ENCODE measurements at places on chromosomes 1 and 21. TPM values are rescaled to one million over a fixed set of nuclear protein-coding genes. Genes with fewer than 3 reads are reported as not detected.

NES gene
- 0.05 TPM for total RNA-seq

MYOC gene
- not detected for total RNA-seq

ITLN2 gene
- not detected for total RNA-seq

AIRE gene
- total RNA-seq = 0.24 TPM

CRTC2 gene
- total RNA-seq = 157 TPM

ARMH1 gene
- total RNA-seq = 11.4 TPM

PIK3C2B gene
- 90.3 TPM for total RNA-seq

TAS1R1 gene
- total RNA-seq = not detected

ZNF593OS gene
- total RNA-seq = not detected

OLFML2B gene
- total RNA-seq = 0.12 TPM

MIXL1 gene
- 1.7 TPM for total RNA-seq

SPRR4 gene
- total RNA-seq = not detected

LYPD8 gene
- total RNA-seq = not detected

SPRR2A gene
- not detected for total RNA-seq

S100A12 gene
- total RNA-seq = not detected

NHLH1 gene
- total RNA-seq = 0.39 TPM

DMAP1 gene
- total RNA-seq = 88.5 TPM

PIGC gene
- 28.8 TPM for total RNA-seq

ADAMTSL4 gene
- total RNA-seq = 0.34 TPM

TRIM63 gene
- total RNA-seq = not detected

ATXN7L2 gene
- 10.1 TPM for total RNA-seq

ST7L gene
- total RNA-seq = 21.9 TPM

SMPDL3B gene
- not detected for total RNA-seq

SMCP gene
- total RNA-seq = not detected

SMYD3 gene
- 37.2 TPM for total RNA-seq

MATN1 gene
- total RNA-seq = 3.2 TPM

ADAM30 gene
- total RNA-seq = not detected

TMPRSS2 gene
- not detected for total RNA-seq

RGS4 gene
- not detected for total RNA-seq

HHAT gene
- total RNA-seq = 28.2 TPM

C8B gene
- not detected for total RNA-seq

PADI1 gene
- not detected for total RNA-seq

KRTAP7-1 gene
- not detected for total RNA-seq

LCE1C gene
- not detected for total RNA-seq

DCST1 gene
- total RNA-seq = not detected

S100A10 gene
- 40.4 TPM for total RNA-seq

KCNE2 gene
- total RNA-seq = not detected

HLX gene
- total RNA-seq = 7.7 TPM

LRRC53 gene
- total RNA-seq = not detected

RGS5 gene
- total RNA-seq = 0.64 TPM

LHX4 gene
- total RNA-seq = not detected

ADGRB2 gene
- 1.6 TPM for total RNA-seq

AMY1B gene
- total RNA-seq = not detected

AGMAT gene
- total RNA-seq = 3.5 TPM

RYR2 gene
- total RNA-seq = not detected

RHEX gene
- 12.8 TPM for total RNA-seq

RIIAD1 gene
- total RNA-seq = not detected

DNAI4 gene
- total RNA-seq = 4.3 TPM

HEYL gene
- 0.12 TPM for total RNA-seq

ZNF697 gene
- not detected for total RNA-seq

INKA2 gene
- 6.4 TPM for total RNA-seq

S1PR1 gene
- total RNA-seq = 219 TPM

SLC25A34 gene
- total RNA-seq = 7.0 TPM

Data from B cell (primary cell).